ENCODE measurements at places on chromosomes 4 and X. TPM values are rescaled to one million over a fixed set of nuclear protein-coding genes. Genes with fewer than 3 reads are reported as not detected.

Gene RASGEF1B
- total RNA-seq, result 2.1 TPM

GRCh38 chrX:140034916-140035315 is 69.6 kb upstream of the CXorf66 start:
- no peak for DNase-seq

Gene MBNL3
- total RNA-seq, result 2.2 TPM

- DNase-seq, result no peak
Measured at GRCh38 chr4:74032064-74032463, 6.4 kb downstream of the CXCL3 start.

Gene AIFM1
- total RNA-seq, result 49.0 TPM

Gene SRPX2
- total RNA-seq, result 4.9 TPM

DNA sequence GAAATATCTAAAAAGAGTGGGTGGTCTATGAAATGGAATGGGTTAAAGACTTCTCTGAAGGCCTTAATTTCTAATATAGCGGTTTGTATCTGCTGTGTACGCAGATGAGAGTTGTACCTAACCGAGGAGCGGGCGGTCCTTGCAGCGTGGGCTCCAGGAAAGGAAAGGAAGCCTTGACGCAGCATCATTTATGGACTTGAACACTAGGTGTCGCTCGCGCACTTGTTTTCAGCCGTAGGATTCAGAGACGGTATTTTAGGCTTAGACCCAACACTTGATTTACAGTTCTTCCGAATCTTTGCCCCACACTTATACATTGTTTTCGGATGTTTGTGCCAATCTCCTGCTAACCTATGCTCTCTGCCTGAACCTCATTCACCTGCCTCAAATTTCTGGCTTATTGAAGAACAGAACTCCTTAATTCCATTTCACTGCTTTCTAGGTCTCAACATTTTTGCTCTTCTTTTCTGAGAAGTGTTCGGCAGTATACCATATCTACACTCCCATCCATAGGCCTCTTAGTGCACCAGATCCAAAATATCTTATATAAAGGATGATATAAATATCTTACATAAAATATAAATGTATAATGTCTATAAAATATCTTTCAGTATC is 48.9 kb upstream of the AADAT start:
- DNase-seq, result peak; percentile 56

DNA sequence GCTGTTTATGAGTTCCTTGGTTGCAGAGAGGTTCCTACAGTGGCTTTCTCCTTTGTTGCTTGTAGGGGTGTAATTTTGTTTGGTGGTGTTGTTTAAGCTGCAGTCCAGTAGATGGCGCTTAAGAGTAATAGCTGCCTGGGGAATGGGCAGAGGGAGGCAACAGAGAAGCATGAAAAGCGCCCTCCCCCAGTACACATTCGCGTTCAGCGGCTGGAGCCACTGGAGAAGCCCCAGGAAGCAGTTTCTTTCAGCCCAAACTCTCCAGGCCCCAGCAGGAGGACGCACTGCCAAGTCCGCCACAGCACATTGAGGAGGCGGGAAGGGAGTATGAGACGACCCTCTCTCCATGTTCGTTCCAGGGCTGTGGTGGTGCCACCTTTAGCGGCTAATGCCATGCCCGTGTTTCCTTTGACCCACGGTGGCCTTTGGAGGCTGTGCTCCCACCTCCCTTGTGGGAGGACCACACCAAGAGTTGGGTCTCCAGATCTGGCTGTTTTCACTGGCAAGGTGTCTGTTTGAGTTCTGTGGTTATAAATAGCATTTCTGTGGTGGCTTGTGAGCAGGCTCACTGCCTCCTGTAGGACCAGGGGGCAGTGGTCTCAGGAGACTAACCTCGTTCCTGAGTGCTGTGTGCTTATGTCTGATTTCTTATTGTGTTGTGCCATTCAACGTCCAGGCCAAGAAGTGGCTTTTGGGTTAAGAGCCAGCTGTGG is 252.3 kb downstream of the ARHGAP10 start:
- DNase-seq, result no peak

- no peak for DNase-seq
Measured at GRCh38 chr4:107876099-107876498, 51.4 kb downstream of the SGMS2 start.

- no peak for DNase-seq
Measured at GRCh38 chrX:15511563-15511962, 11.0 kb downstream of the BMX start.

- DNase-seq, result no peak
Measured at GRCh38 chrX:103776546-103776945, at the start of gene PLP1. Gene PLP1, plus strand, starts transcription at chrX:103776840. Its CDS starts 156 bp downstream, at chrX:103776996.

DNA sequence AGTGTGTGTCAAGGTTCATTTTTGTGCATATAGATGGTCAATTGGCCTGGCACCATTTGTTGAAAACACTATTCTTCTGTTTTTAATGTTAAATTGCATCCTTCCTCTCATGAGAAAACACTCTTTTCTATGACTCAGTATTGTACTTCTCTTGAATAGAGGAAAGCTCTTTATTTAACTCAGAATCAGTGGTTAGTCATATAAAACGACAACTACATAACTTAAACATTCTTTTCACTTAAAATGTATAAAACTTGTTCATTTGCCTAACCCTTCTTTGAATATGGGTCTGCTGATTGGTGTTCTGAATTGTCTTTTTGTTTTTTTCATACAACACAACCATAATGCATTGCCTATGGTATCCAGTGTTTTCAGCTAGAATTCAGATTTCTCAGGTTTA is 17.2 kb upstream of the MRPL1 start:
- DNase-seq, result no peak

- no peak for DNase-seq
Measured at GRCh38 chr4:162485486-162485885, 321.7 kb upstream of the FSTL5 start.

DNA sequence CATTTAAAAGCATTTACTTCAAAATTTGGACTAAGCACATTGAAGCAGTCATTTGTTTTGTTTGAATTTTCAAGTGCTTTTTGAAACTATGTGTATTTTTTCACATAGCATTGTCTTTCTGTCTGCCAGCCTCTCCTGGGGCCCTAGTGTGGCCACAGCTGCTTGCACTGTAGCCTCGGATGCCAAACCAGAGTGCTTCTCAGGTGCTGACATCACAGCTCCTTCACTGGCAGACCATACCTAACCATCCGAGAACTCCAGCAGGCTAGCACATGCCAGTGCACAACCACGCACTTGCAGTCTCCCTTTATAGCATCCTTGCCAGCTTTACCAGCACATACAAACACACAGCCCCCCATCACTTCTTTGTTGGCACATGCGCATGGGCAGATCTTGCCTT is 1019.7 kb downstream of the STPG2 start:
- no peak for DNase-seq

GRCh38 chrX:123920105-123920785 is 41.3 kb upstream of the STAG2 start:
- DNase-seq, result no peak

GRCh38 chr4:137659431-137659830 is 127.1 kb upstream of the PCDH18 start:
- DNase-seq, result no peak

Gene USP26
- not detected for total RNA-seq

GRCh38 chr4:6352031-6352692 is 82.5 kb downstream of the WFS1 start:
- no peak for DNase-seq

DNA sequence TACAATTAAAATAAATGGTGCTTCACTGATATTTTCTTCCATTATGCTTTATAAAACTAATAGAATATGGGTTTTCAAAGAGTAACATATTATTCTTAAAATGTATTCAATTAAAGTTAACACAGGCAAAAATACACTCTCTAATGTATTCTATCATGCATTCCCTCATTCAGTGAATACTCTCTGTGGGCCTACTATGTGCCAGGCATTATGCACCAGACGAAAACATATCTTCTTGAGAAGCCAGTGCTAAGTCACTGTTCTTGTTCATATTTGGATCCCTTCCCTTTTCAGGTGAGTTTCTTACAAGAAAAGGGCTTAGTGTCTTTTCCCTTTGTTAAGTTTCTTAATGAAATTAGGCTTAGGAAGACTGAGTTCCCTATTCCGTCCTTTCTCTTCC is 58.1 kb downstream of the NAF1 start:
- DNase-seq, result no peak

GRCh38 chrX:34655501-34656455 is 1.3 kb downstream of the TMEM47 start:
- no peak for DNase-seq

- DNase-seq, result no peak
Measured at GRCh38 chr4:128540122-128540521, 252.5 kb upstream of the PGRMC2 start.

Gene ADRA2C
- 3.5 TPM for total RNA-seq

- no peak for DNase-seq
Measured at GRCh38 chrX:13646154-13646549, 6.8 kb upstream of the TCEANC start.

DNA sequence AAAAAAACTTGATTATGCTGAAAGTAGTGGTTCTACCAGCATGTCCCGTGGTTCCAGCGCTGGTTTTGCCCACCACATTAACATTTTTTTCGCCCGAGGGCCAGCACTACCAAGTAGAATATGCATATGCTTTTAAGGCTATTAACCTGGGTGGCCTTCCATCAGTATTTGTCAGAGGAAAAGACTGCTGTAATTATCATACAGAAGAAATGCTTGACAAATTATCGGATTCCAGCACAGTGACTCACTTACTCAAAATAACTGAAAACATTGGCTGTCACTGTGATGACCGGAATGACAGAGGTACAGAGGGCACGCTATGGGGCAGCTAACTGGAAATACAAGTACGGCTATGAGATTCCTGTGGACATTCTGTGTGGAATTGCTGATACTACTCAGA is 34.6 kb downstream of the PRPS2 start:
- DNase-seq, result no peak

DNA sequence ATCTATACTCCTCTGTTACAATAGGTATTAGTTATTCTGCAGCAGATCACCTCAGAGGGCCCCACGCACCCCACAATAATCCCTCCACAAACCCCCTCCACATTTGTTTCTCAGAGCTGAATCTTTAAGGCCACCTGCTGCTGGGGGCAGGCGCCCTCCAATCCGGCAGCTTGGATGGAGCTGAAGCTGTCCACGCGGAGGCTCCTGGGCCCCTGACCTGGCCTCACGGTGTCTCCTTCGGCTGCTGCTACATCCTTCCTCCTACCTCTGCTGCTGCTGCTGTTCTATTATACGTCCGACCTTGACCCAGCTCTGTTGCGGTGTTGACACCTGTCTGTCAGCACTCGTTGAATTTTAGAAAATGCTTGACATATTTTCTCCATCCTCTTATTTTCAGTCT is 430.2 kb upstream of the ZFP42 start:
- no peak for DNase-seq

DNA sequence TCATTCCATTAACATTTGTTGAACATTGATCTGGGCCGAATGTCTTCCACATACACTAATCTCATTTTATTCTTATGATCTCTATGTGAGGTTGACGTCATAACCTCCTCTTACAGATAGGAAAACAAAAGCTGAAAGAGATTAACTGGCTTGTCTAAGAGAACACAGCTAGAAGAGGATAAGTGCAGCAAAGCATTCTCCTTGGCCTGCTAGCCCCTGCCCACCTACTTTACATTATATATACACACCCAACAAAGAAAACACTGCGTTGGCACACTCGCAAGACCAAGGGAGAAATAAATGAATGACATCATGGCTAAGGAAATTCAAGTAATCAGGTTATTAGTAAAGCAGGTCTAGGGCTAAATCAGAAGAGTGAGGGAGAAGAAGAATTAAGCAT is 138.4 kb downstream of the PARM1 start:
- DNase-seq, result no peak

Gene CBLL2
- not detected for total RNA-seq

DNA sequence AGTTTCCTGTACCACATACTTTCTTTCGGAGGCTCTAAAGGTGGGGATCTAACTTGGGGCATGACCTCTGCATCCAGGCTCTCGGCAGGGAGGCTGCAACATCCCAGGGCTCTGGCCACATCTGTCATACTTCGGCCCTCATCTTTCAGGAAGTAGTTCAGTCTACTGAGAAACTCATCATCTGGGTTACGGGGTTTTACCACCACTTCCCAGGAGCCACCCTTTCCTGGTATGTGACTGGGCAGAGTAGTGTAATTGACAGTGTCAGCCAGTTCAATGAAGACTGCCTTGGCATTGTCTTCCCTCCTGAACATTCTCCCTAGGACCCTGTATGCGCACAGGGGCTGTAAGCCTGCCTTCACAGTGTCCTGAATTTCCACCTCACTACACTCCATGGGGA is 2.8 kb downstream of the PNMA5 start:
- no peak for DNase-seq

GRCh38 chrX:153568451-153569011 is 30.4 kb downstream of the CCNQ start:
- no peak for DNase-seq

DNA sequence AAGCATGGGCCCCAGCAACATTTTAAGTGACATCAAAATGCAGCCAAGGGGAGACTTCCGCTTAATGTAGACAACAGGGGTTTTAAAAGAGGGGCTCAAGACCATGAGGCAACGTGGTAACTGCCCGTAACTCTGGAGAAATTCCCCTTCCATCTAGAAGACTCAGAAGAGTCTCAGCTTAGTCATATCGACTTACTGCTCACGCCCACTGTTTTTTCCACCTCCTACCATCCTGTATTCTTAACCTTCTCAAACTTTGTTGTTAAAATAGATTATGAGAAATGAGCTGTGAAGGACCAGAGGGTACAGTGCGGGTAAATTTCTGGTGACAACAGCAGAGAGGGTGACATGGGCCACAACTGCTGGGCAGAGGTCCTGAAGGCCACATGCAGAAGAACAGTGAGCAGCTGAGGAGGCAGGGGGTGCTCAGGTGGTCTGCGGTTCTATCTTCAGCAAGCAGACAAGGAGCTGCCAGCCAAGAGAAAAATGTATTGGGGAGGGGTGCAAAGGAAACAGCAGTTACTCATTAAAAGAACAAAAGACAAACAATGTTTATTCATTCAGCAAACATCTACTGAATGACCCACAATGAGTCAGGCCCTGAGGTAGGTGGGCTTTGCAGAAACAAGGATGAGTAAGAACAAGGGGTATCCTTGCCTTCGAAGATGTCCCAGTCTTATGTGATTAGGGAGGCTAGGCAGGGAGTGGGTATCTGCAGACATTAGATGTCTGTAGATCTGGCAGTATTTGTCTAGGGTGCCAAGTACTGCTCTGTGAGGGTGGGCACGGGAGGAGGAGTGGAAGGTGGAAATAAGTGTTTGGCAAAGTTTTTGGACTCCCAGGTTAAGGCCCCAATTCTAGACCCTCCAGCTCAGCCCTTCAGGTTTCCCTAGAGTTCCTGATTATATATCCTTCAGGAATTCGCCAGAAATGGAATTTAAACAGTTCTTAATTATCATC is 175.3 kb downstream of the TSPAN5 start:
- no peak for DNase-seq

DNA sequence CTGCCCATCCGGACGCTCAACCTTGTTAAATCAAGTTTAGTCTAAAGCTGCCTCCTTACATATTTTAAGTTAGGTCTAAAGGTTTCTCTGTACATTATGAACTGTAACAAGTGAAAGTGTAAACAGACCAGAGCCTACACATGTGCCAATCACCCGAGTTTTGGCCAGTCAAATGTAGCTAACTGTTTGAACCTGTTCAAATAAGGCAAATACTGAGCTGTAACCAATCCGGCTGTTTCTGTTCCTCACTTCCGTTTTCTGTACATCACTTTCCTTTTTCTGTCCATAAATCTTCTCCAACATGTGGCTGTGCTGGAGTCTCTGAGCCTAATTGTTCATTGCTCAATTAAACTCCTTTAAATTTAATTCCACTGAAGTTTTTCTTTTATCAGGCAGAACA is 113.3 kb upstream of the SHISA3 start:
- DNase-seq, result no peak
